Stimulated activated CD8-positive, alpha-beta memory T cell treated with anti-CD3 and anti-CD28 coated beads, Interleukin-2, amount 100 ng/mL, for 48 hours (primary cell): ENCODE measurements at places on chromosomes 2 and 18.
A peak's percentile ranks its signal among the peaks of the same experiment; 100 is the strongest.

DNA sequence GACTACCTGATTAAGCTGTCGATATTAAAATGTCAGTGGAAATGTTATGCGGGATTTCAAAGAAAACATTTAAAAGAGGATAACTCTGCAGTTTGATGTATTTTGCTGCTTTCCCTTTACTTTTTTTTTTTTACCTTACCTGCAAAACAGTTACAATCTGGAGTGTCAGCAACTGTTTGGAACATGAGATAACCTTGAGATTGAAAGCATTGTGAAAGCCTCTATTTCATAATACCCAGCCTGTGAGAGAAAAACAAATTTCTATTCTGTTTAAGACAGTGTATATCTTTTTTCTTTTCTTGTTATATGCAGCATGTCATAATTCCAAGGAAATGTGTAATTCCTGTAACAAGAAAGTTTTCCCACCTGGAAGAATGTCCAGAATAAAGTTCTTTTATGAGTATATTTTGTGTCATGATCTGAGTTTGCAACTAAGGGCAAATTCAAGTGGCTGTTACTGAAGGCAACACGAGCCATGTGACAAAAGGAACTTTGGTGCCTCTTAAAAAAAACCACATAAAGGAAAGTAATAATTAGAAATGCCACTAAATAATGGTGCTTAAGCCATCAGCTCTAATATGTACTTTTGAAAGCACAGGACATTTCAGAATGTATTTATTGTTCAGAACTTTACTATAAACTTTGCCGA, 297.0 kb upstream of the DSEL start:
- DNase-seq = no peak

DNA sequence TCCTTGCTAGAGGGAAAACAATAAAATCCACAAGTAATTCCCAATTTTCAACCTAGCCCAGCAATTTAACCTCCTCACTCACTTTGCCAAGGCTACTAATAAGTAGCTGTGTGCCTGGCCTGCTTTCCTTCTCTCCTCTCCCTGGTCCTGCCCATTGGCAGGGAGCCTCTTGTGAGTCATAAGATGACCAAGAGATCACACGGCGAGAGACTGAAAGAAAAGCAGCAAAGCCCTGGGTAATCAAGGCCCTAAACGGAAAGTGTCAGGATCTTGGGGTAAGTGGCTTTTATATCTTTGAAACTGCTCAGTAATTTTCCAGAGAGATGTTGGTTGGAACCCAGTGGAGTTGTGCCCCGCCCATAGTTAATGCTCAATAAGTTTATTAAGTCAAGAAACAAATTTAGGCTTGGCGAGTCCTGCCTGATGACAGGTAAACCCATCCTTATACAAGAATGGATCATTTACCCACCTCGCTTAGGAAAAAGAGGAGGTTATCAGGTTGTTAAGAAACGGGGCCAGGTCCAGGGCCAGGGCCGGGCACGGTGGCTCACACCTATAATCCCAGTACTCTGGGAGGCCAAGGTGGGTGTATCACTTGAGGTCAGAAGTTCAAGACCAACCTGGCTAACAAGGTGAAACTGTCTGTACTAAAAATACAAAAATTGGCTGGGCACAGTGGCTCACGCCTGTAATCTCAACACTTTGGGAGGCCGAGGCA, 10.0 kb upstream of the ADAM17 start:
- no peak for DNase-seq

DNA sequence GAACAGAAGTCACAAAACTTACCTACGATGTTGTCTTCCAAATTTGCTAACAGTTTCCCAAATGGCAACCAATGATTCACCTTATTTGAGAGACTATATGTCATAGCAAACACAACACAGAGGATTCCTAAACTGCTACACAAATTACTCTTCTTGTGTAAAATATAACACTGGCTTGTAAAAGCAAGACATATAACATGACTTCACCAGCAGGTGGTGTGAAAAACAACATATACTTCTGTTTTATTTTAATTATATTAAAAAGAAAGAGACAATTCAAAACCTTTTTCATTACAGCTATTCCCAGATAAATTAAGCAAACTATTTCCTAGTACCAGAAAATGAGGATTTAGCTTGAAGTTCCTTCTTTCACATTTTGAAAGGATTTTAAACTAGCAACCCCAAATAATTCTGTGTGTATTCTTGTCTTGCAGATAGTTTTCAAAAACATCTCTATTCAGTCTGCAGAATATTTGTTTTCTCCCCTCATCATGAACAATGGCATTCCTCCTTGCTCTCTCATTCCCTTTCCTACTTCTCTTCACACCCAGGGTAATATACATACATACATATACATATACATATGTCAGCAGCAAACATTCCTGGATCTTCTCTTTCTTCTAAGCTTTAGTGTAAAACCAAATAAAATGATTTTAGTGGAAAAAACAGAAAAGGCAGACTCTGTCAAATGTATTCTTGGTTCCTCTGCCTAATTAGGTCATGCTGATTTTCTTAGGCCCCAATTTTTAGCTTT, 62.1 kb downstream of the SCN3A start:
- DNase-seq = no peak

DNA sequence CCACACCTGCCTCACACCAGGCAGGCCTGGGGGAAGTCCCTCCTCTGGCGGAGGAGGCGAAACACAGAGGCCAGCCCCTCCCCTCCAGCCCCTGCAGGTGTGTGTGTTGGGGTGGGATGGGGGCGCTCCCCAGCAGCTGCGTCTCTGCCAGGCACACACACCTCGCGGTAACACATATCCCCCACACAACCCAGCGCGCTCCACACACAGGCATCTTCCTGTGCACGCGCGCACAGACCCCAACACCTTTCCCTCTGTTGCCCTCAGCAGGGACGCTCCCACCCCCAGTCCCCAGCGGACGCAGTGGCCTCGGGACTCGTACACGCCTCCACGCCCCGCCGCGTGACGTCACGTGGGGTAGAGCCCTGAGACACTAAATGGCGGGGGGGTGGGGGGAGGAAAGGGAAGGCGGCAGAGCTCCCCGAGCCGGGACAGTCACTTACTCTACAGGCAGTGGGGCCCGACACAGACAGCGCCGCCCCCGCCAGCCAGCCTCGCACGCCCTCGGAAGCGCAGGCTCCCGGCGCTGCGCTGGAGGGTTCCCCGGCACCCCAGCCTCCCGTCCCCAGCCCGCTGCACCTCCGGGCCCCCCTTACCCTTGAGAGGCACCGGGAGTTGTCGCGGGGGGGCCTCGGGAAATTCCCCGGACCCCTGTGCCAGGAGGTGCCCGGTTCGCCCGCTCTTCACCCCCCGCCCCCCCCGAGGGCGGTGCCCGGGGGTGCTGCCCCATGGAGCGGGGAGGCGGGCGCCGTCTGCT, at the start of gene WNT10A:
WNT10A (plus strand) TSS at position 751 of the 757 bp plus-strand sequence. CDS start 144 bp downstream, outside the sequence.
- DNase-seq = peak; percentile 54

DNA sequence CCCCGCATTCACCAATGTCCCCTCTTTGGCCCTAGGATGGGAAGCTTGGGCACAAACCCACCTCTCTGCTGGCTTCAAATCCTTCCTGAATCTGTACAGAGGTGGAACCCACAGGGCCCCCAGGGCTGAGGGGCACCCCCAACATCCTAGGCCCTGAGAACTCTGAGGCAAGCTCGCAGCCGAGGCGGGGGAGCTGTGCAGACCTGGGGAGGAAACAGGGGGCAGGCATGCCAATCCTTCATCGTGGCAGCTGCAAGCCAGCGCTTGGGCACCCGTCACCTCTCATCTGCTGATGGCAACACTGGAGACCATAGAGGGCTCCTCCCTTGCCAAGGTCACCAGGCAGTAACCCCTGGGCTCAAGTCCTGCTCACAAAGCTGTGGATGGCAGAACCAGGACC, 10.8 kb downstream of the ECEL1 start:
- no peak for DNase-seq

- DNase-seq = no peak
Observed at GRCh38 chr2:73142937-73143336, 30.2 kb upstream of the RAB11FIP5 start.

- no peak for DNase-seq
Observed at GRCh38 chr2:215399067-215399716, 36.7 kb downstream of the FN1 start.

- DNase-seq = no peak
Observed at GRCh38 chr2:165803123-165803760, 9.2 kb upstream of the GALNT3 start.

GRCh38 chr2:37274359-37274965, 43.0 kb downstream of the NDUFAF7 start:
- no peak for DNase-seq

- no peak for DNase-seq
Observed at GRCh38 chr2:214542866-214543265, 132.0 kb downstream of the VWC2L start.

DNA sequence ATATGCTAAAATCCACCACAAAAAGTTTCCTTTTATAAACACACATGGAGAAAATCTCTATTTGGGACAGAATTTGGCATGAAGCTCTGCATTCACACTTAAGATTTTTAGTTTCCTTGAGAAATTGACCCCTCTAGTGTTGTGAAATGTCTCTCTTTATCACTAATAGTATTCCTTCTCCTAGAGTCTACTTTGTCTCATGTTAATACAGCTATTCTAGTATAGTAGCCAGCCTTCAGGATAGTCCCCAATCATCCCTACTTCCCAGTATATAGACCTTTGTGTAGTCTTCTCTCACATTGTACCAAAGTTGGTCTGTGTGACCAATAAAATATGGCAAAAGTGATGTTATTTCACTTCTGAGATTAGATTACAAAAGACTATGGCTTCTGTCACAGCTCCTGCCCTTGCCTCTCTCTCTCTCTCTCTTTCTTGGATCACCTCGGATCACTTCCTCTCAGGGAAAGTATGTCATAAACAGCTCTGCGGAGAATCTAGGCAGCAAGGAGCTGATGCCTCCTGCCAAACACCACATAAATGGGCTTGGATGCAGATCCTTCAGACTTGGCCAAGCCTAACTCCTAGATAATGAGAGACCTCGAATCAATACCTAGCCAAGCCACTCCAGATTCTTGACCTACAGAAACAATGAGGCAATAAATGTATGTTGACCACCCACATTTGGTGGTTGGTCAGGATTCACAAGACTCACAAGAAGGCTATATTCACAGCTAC, 59.7 kb upstream of the NABP1 start:
- no peak for DNase-seq

- DNase-seq = no peak
Observed at GRCh38 chr2:84487298-84487996, 28.4 kb upstream of the SUCLG1 start.

DNA sequence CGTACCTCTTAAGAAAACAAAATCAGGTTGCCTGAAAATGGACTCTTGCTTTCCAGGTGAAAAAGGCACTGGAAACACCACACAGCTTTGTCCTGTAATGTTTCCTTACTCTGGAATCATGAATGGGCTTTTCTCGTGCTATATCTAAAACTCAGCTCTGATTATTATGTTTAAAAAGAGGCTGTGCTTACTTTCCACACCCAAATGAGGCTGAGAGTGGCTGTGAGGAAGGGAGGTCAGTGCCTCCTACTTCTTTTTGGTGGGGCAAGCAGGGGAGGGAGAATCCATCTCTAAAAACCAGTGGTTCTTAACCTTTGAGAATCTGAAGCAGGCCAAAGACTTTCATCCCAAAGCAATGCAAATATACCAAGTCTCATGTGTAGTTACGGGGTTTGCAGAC, 148.6 kb downstream of the FAM210A start:
- no peak for DNase-seq

DNA sequence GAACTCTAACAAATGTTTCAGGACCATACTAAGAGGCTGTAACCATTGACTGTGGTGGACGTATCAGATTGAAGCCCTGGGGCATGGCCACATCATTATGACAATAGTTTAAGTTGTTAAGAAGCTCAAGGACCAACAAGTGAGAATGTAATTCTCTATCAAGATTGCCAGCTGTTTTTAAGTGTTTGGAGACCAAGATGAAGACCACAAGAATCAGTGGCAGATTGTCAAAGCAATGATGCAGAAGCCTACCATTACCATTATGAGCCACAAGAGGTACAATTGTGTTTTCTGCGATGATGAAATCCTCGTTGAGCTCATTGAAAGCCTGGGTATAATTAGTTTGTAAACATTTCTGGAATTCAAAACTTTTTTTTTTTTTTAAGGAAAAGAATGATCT, 261.1 kb upstream of the ZEB2 start:
- no peak for DNase-seq

DNA sequence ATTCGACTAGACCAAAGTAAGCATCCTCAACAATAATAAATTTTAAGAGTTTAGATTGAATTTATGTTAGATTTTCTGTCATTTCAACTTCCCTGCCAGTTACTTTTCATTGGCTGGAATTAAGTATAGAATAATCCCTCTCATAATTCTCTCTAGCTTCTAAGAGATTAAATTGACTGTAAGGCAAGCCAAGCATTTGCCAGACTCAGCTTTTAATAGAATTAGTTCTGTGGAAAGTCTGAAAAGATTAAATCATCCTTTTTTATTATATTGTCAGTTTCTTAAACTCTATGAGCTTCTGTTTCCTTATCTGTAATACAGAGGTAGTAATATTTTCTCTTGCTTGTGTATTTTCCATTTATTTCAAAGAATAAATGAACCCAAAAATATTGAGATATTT, 77.9 kb upstream of the ZNF804A start:
- DNase-seq = no peak

DNA sequence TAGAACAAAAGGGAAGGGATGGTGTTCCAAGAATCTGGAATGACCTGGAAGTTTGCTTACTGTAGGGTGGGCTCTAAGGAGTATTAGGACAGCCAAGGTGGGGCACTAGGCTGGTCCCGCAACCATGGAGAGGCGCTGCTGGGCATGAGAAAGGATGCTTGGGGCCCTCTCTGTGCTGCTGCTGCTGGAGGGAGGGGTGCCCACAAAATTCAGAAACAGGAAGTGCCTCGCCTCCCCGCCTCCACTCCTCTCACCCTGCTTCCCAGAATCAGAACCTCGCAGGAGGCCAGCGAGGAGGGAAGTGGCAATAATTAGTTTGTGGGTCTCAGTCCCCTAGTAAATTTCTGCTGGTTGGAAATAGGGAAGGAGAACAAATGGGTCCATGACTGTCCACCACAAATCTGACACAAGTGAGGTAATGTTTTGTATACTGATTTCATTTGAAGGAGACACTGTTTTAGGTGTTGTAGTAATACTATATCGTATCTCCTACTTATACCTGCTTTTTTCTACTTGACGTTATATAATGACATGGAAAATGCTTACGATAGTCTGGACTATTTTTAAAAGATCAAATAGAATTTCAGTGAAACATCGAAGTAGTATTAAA, 7.9 kb upstream of the PDCL3 start:
- DNase-seq = peak; percentile 12

- DNase-seq = no peak
Observed at GRCh38 chr18:2254977-2255376, 316.3 kb downstream of the METTL4 start.

DNA sequence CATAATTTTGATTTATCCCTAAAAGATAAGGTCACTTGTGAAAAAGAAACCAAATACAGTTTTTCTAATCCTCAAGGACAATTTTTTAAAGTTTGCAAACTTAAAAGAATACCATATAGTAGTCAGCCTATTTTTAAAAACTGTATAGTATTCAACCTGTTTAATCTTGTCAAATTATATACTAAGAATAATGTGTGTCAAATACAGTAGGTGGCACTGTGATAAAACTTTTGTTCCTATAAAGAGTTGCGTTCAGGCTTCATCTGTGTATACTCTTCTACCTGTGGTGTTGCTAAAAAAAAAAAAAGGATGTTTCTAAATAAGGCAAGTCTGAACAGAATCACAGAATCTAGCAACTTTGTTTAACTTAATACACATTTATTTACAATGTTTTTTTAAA, 68.6 kb downstream of the CCDC138 start:
- no peak for DNase-seq

- no peak for DNase-seq
Observed at GRCh38 chr2:217992061-217992460, 10.7 kb downstream of the TNS1 start.

GRCh38 chr18:55448420-55448819, 139.6 kb downstream of the TCF4 start:
- DNase-seq = no peak

GRCh38 chr2:25042321-25043240, 705 bp downstream of the EFR3B start:
- no peak for DNase-seq
